Breast epithelium (tissue), 4 donors: ENCODE measurements at places on chromosomes 6 and 20. TPM values are rescaled to one million over a fixed set of nuclear protein-coding genes. Genes with fewer than 3 reads are reported as not detected.

Gene C6orf58
- 0.44 TPM for total RNA-seq

Gene IL17F
- not detected for total RNA-seq

Gene SLC2A10
- total RNA-seq, result 42.9 TPM

Gene TNFRSF6B
- 2.8 TPM for total RNA-seq

Gene OR2H1
- not detected for total RNA-seq

Gene TXLNB
- 2.5 TPM for total RNA-seq

GRCh38 chr6:85186546-85187175 lies 263.2 kb upstream of the NT5E start:
- DNase-seq, result no peak

- no peak for DNase-seq
Observed at GRCh38 chr6:157014871-157015270, 237.7 kb downstream of the ARID1B start.

GRCh38 chr20:35238170-35238569 lies 11.7 kb downstream of the MMP24 start:
- DNase-seq, result no peak

DNA sequence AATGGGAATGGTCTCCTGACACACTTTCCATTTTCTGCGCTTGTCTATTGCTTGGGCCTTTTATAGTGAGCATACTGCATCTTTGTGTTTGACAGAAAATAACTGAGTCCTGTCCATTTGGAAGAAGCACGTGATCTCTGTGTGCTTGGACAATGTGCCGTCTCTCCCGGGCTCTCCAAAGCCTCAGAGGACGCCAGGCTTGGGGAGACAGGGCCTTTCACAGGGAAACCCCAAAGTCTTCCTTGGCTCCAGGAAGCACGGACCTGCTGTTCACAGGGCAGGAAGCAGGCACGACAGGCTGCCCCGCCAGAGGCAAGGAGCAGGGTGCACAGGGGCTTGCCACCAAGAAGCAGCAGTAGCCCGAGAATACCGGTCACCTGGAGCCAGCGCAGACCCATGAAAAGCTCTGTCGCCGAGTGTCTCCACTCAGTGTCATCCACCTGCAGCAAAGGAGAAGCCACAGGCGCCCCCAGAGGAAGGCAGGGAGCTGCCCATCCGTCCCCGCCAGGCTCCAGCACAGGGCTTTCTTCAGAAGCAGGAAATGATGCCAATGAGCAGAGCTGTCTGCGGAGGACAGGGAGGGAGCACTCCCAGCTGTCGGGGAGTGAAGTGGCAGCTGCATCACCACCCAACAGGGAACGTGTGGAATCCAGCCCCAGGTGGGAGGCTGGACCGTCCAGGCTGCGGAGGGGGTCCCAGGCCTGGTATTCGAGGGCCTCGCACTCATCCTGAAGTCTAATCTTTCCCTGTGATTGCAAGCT lies 135.1 kb downstream of the AGPAT4 start:
- no peak for DNase-seq

GRCh38 chr6:155521719-155522118 lies 66.1 kb upstream of the NOX3 start:
- no peak for DNase-seq

GRCh38 chr6:119542037-119542436 lies 192.5 kb upstream of the MAN1A1 start:
- DNase-seq, result no peak

DNA sequence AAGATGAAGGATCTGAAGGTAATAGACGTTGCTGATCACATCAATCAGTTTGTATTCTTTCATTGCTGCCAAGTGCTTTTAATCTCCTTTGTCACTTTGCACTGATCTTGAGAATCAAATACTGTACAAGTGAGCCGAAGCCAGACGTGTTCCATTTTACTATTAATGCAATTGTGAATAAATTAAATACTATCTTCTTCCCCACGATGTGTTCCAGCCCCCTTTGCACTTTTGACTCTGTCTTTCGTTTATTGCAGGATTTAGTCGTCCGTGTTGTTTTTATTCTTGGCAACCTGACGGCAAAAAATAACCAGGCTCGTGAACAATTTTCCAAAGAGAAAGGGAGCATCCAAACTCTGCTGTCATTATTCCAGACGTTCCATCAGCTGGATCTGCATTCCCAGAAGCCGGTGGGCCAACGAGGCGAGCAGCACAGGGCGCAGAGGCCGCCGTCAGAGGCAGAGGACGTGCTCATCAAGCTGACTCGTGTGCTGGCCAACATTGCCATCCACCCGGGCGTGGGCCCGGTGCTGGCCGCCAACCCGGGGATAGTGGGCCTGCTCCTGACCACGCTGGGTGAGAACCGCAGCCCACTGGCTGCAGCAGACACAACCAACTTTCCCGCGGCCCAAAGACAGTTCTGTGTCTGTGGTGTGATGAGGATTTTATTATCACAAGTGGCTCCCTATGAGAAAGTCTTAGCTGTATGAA lies 104.7 kb downstream of the ARMC2 start:
- DNase-seq, result no peak

DNA sequence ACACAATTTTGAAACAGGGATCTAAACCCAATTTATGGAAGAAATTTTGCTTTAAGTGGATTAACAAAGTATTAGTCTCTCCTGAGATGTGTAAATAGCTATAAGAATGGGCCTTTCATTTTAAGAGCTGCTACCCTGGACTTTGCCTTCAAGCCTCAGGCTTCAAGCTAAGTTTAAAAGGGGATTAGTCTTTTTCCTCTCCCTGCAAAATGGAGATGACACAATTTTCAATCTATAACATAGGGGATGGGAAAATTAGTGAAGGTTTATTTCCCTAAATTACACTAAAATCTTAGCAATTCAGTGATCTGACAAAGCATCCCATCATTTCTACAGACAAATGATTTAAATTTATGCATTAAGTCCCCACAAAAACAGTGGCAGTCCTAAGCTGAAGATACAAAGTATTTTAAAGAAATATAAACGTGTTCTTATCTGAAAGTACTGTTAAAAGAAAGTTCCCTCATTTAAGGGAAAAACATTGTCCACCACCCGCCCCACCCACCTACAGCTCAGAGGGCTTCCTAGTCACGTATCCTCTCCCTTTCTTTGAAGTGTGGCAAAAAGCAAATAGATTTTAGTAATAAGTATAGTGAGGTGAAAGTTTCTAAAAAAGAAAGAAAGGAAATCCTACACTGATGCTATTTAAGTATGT lies 14.5 kb downstream of the ARHGAP18 start:
- DNase-seq, result no peak

- DNase-seq, result no peak
Observed at GRCh38 chr20:53445932-53446331, 147.7 kb downstream of the ZNF217 start.

DNA sequence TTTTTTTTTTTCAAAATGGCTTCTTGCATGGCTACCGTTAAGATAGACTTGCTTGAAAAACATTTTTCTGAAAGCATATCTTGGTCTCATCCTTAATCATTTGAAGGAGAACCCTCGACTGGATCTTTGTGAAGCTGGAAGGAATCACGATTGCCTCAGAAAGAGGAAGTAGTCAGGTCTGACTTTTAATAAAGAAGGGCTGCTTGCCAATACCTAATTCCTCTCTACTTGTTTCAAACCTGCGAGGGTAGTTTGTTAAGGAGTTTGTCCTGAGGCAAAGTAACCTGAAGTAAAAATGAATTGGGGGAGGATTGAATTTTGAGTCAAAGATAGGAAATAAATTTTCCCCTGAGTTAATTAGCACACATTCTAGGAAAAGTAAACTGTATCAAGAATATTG lies 288.1 kb upstream of the MAP3K7 start:
- no peak for DNase-seq

DNA sequence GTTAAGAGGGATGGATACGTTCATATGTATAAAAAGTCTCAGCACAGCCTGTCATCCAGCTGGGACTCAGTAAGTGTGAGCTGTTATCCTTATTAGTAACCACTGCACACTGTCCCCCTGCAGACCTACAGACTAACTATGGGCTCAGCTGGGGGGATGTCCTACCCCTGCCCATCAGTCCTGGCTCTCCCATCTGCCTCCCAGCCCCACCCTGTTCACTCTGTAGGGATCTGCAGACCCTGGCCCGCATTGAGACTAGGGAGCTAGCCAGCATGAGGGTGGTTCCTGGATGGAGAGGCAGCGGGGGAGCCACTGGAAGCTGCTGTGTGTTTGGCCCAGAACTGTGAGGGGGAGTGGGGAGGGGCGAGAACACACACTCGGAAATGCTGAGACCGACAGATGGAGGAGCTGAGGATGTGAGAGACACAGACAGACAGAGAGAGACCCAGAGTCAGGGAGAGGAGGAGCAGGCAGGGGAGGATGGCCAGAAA lies 17.1 kb downstream of the XKR7 start:
- DNase-seq, result no peak
